ENCODE measurements at places on chromosomes 7 and 10. TPM values are rescaled to one million over a fixed set of nuclear protein-coding genes. Genes with fewer than 3 reads are reported as not detected.

Gene FOXI2
- 1.2 TPM for polyA plus RNA-seq

Gene INSYN2A
- 2.6 TPM for polyA plus RNA-seq

DNA sequence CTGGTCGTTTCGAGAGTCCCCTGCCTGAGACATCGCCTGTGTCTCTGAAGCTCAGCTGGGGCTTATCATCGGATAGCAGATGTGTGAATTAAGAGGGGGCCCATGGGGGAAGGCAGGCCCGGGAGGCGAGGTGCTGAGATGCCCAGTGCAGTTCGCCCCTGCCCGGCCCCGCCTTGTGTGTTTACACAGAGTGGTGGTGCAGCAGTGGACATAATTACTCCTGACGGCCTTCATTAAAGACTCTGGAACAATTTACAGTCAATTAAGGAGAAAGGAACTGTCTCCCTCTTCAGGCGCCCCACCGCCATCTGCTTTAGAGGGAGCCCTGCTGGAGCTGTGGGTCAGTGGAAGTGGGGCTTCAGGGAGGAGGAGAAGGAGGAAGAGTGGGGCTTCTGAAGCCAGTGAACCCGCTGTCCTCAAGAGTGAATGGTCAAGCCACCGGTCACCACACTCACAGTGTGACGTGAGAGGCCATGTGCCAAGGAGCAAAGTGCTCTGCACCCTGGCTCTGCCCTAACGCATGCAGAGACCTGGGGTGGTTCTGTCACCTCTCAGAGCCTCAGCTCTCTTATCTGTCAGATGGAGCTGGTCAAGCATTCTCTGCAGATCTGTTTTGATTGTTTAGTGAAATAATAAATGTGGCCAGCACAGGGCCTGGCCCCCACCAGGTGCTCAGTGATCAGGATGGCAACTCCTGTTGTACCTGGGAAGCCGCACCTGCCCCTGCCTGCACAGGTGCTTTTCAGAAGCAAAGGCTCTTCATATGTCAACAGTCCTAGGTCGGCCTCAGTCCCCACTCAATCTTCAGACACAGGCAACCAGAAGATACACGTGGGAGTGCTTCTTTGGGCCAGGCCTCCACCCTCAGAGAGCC lies 65.6 kb downstream of the CDH23 start:
- no peak for DNase-seq

GRCh38 chr7:152436111-152436930 lies 518 bp upstream of the KMT2C start:
- peak; percentile 93 for DNase-seq

Gene ZNF273
- polyA plus RNA-seq = 13.8 TPM

Gene SPOCK2
- 129 TPM for polyA plus RNA-seq

DNA sequence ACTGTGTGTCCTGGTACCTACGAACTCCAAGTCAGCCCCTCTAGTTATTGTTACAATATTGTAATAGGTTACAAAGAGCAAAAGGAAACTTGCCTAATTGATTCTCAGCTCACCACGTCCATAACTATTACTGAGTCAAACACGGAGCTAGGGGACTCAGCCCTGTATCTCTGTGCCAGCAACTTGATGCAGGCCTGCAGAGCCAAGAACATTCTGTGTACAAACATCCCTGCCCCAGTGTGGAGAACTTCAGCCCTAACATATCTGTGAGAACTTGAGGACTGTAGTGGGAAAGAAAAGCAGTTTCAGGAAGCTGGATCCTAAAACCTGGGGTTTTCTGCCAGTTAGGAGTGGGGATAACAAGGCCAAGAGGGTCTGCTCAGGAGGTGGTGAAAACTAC lies 114.9 kb upstream of the PRSS58 start:
- DNase-seq = no peak

GRCh38 chr7:151432658-151433521 lies 7.1 kb downstream of the CRYGN start:
- no peak for DNase-seq

GRCh38 chr7:135188298-135188984 lies 17.9 kb upstream of the CYREN start:
- no peak for DNase-seq
